ENCODE measurements at places on chromosomes 16 and 17.
A peak's percentile ranks its signal among the peaks of the same experiment; 100 is the strongest.

DNA sequence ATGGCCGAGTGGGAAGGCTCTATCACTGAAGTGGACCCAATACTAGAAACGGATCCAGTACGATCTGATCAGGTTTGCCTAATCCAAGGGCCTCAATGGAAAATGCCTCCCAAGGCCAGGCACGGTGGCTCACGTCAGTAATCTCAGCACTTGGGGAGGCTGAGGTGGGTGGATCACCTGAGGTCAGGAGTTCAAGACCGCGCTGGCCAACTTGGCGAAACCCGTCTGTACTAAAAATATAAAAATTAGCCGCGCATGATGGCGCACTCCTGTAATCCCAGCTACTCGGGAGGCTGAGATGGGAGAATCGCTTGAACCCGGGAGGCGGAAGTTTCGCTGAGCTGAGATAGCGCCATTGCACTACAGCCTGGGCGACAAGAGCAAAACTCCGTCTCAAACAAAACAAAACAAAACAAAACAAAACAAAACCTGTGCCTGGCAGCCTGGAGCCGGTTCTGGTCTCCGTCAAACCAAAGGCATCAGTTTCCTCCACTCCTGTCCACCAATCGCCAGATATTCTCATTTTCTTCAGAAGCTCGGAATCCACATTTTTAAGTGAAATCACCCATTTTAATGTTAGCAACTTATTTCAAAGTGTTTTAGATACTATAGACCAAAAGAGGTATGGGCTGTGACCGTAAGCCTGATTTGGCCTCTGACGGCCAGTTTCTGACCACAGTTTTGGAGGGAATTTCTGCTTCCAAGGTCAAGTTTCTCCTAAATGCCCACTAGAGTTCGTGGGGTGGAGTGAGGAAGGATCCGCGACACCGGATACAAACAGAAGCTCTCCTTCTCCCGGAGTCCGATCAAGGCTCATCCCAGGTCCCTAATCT is 664 bp downstream of the NQO1 start:
- DNase-seq: no peak

DNA sequence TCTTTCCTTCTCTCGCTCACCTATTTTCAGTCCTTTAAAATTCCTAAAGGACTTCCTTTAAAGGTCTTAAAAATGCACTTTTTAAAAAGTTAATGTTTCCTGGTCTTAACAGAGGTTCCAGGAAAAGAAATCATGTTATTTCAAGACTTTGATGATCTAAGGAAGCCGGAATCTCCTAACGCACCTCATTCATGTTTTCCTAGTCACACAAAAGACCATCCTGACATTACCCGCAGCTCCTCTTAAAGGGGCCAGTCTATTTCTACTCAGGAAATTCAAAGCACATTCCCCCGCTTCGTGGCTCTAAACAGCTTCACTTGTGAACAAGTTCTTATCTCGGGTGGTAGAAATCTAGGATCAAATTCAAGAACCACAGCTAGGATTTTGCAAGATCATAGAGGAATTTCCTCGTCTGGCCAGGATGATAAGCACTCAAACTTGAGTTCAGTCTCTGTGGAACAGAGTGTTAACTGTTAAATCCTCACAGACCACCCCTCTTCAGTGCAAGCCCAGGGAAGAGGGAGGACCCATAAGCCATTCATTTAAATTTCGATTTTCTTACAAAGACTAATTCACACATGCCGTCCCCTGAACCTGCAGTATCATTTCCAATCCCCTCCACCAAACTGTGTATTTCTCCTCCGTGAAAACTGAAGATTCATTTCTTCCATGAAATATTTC is 137.1 kb upstream of the AXIN2 start:
- DNase-seq: no peak

DNA sequence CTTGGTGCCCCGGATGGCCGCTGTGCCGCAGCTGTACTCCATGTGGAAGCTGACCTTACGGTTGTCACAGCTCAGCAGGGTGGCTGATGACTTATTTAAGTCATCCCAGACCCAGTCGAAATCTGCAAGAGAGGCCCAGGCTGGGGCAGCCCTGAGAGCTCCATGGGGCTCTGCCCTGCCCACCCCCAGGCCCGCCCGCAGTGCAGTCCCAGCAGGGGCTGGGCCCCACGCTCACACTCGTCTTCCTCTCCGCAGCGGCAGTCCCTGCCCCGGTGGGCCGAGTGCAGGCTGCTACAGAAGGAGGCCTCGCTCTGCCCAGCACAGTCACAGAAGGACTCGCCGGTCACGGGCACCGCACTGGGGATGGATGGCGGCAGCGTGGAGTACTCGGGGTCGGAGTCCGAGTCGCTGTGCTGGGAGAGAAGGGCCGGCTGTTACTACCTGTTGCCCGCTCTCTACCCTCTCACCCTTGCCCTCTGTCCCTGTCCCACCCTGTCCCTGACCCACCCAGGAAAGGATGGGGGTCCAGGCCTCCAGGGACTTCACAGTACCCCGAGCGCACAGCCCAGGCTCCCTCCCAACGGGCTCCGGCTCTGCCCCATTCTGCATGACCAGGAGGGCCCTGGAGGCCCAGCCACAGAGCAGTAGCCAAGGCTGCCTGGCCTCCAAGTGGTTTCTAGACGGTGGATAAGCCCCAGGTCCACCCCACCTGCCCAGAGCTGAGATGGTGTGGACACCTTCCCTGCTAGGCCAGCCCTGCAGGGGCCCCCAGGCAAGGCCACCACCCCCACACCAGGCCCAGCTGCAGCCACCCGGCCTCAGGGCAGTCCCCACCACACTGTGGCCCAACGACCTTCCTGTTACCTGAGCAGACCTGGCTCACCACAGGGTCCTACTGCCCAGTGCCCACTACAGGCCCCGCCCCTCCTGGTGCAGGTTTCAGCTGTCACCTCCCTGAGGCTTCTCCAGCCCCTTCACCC is 3.9 kb downstream of the SPSB3 start:
- DNase-seq: no peak

GRCh38 chr17:31373150-31374093 is 18.1 kb upstream of the RAB11FIP4 start:
- peak; percentile 82 for DNase-seq

DNA sequence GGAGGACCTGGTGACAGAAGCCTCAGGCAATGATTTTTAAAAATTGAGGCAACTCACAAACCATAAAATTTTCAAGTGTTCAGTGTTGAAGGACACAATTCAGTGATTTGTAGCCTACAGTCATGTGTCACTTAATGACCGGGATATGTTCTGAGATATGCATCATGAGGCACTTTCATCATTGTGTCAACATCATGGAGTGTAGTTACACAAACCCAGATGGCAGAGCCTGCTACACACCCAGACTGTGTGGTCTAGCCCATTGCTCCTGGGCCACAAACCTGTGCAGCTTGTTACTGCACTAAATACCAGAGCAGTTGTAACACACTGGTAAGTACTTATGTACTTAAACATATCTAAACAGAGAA is 1.6 kb downstream of the PRSS41 start:
- no peak for DNase-seq

DNA sequence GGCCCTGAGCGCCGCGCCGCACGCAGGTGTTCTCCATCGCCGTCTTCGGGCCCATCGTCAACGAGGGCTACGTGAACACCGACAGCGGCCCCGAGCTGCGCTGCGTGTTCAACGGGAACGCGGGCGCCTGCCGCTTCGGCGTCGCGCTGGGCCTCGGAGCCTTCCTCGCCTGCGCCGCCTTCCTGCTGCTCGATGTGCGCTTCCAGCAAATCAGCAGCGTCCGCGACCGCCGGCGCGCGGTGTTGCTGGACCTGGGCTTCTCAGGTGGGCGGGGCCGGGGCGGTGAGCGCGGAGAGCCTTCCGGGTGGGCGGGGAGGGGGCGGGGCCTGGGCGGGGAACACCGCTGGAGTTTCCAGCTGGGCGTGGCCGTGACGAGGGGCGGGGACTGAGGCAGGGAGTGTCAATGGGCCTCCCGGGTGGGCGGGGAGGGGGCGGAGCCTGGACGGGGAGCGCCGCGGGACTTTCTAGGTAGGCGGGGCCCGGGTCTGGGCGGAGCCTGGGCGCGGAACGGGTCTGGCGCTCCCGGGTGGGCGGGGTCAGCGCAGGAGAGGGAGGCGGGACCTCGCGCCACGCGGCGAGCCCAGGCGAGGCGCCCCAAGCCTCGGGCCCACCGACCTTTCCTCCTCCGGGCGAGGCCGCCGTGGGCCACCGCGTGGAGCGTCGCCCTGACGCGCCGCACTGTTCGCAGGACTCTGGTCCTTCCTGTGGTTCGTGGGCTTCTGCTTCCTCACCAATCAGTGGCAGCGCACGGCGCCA is 2.4 kb downstream of the SYNGR3 start:
- peak; percentile 82 for DNase-seq

DNA sequence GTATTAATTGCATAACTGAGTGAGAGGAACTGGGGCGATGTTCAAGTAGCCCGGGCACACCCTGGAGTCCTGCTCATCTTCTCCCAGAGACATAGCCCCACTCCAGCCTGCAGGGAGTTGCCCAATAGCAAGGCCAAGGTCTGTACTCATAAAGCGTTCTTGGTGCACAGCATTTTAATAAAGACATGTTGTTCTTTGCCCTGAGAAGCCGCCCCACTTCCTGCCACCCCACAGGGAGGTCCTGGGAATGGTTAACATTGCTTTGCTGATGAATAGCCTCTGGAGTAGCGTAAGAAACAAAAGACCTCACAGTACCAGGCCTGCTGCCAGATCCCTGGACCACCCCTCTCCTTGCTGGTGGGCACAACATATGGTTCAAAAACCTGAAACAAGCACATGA is 21.6 kb upstream of the CDH1 start:
- DNase-seq: no peak

GRCh38 chr16:20846030-20846429 is 39.7 kb downstream of the REXO5 start:
- DNase-seq: no peak

DNA sequence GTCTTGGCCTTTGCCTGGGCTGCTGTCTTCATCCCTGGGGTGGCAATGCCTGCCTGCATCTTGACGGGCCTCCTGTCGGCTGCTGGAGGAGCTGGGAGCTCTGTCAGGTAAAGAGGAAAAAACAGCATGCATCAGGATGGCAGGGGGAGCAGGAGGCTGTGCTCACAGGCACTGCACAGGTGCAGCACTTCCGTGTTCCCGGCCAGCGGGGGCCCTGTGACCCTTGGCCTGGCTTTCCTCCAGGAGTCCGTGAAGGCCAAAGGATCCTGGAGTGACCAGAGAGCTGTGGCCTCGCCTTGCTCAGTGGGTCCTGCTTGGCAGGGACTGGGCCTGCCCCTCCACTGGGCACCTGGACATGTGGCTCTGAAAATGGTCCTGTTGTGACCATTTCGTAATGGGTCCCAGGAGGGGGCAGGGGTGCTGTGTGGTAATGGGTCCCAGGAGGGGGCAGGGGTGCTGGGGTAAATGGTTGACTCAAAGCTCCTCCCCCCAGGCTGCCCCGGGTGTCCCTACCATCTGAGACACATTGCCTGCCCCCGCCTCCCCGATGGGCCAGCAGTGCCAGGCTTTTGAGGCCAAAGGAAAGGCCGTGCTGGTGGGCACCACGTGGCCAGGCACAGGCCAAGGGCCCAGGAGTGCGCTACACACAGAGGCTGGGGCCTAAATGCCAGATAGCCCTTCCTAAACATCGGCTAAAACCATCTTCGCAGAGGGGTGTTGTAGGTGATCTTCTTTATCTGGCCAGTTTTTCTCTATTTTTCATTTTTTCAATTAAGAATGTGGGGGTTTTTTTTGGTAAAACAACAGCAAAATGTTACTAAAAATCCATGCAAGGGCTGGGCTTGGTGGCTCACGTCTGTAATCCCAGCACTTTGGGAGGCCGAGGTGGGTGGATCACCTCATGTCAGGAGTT is 4.0 kb upstream of the FASN start:
- no peak for DNase-seq

DNA sequence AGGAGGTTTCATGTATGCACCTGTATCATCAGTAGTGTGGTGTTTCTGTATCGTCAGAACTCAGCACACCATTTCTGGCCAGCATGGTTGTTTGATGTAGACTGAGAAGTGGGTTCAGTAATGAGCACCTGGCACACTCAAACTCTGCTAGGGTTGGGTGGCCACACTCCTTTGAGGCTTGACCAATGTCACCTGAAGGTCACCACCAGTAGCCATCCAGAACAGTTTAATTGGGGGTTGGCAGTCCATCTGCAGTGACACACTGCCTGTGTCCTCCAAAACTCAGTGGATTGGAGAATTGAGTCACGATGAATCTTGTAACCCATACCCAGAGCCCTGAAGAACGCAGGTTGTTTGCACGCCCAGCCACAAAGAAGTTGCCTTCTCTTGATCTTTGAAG is 86.8 kb upstream of the HSBP1 start:
- no peak for DNase-seq

DNA sequence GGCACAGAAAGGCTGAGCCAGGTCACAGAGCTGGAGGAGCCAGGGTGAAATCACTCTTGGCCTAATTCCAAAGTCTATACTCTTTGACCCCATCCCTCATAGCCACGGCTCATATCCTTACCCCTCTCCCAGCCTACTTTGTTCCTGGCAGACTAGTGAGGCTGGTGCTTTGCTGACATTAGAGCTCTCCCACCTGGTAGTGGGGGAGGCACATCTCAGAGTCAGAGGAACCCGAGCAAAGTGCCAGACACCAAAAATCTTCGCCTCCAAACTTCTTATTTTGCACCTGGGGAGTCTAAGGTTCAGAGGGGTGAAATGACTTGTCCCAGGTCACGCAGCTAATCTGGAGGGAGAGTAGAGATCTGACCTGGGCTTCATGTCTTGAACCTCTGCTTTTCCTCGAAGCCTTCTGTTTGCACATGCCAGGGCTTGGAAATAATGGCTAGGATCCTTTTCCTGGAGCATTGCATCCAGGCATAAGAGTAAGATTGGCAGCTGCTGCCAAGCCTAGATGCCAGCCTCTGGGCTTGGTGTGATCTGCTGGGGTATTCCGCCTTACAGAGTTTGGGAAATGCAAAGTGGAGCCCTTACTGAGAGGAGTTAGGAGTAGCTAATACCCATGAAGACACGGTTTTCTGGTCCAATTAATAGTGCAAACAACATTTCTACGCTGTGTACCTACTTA is 126.9 kb downstream of the SPACA3 start:
- DNase-seq: no peak

DNA sequence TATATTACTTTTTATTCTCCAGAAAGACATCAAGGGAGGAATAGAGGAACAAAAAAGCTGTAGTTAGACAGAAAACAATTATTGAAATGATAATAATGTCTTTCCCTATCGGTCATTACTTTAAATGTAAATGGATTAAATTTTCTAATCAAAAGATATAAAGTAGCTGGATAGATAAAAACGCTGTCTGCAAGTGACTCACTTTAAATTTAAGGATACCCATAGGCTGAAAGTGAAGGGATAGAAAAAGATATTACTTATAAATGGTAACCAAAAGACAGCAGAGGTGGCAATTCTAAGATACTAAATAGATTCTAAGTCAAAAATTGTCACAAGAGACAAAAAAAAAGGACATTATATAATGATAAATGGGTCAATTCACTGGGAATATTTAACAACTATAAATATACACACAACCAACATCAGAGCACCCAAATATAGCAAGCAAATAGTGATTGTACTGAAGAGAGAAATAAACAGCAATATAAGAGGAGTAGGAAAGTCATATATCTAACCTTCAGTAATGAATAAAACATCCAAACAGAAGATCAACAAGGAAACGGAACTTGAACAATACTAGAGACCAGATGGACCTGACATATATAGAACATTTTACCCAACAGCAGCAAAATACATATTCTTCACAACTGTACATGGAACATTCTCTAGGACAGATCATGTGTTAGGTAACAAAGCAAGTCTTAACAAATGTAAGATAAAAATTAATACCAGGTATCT is 116.9 kb downstream of the BRIP1 start:
- DNase-seq: no peak

- DNase-seq: no peak
Observed at GRCh38 chr16:52547004-52547833, at the start of gene TOX3. TOX3 (minus strand) TSS chr16:52547143; CDS start chr16:52546723, 420 bp downstream.
